ENCODE measurements at places on chromosomes 11 and 22. TPM values are rescaled to one million over a fixed set of nuclear protein-coding genes. Genes with fewer than 3 reads are reported as not detected.

The DNAJB7 gene
- total RNA-seq, result not detected

The CNIH2 gene
- total RNA-seq, result 0.63 TPM

The CDC42EP1 gene
- 68.5 TPM for total RNA-seq

The CECR2 gene
- 3.4 TPM for total RNA-seq

The SPDYC gene
- not detected for total RNA-seq

- DNase-seq, result peak; percentile 91
- H3K27me3 ChIP-seq, result no peaks in the 10 kb centered on the region
- no peaks in the 10 kb centered on the region for H3K36me3 ChIP-seq
- H3K4me3 ChIP-seq, result no peak overlapping the region
These were observed 26.3 kb upstream of the GNB1L start for GRCh38 chr22:19880786-19881569.

GRCh38 chr11:116790167-116791001 lies 1.3 kb downstream of the APOA5 start:
- peaks cover 6% of the 10 kb centered on the region for H3K36me3 ChIP-seq
- no peak for DNase-seq
- H3K4me3 ChIP-seq, result no peak overlapping the region

GRCh38 chr11:103949781-103950180 lies 86.7 kb upstream of the DDI1 start:
- no peak overlapping the region for H3K4me3 ChIP-seq
- no peak for DNase-seq
- H3K27me3 ChIP-seq, result no peaks in the 10 kb centered on the region
- no peaks in the 10 kb centered on the region for H3K36me3 ChIP-seq
- no peaks in the 10 kb centered on the region for H3K4me1 ChIP-seq
- no peak overlapping the region for H3K27ac ChIP-seq

DNA sequence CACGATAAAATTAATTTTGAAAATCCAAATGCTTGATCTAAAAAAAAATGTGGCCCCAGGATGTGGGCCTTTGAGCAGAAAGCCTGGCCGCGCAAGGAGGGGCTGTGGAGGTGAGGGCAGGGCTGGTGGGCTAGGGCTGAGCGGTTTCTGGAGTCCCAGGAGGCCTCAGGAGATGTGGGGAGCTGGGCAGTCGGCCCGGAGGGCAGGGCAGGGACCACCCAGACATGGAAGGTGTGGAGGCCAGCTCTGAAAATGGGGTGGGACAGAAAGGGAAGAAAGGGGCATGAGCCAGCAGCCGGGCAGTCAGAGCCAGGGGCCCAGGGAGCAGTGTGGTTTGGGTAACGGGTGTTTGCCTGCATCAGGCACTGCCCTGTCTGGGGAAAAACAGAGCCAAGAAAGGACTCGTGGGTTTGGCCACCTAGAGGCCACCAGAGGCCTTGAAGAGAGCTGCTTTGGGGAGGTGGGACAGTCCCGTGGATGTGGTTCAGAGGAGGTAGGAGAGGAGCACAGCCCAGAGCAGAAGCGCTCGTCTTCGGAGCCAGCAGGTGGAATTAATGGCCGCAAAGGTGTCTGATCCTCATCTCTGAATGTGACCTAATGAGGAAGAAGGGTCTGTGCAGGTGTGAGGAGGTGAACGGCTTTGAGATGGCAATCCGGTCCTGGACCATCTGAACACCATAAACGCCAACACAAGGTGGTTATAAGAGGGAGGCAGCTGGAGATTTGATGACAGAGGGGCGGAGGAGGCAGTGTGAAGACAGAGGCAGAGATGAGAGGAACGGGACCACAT lies 50.2 kb downstream of the IGF2 start:
- no peak overlapping the region for H3K27ac ChIP-seq
- H3K4me1 ChIP-seq, result no peaks in the 10 kb centered on the region
- DNase-seq, result no peak
- no peak overlapping the region for H3K4me3 ChIP-seq

GRCh38 chr11:77377734-77378133 lies 76.2 kb upstream of the GDPD4 start:
- DNase-seq, result no peak
- H3K27ac ChIP-seq, result no peak overlapping the region
- no peaks in the 10 kb centered on the region for H3K27me3 ChIP-seq
- no peaks in the 10 kb centered on the region for H3K36me3 ChIP-seq

- no peak for DNase-seq
- no peaks in the 10 kb centered on the region for H3K4me1 ChIP-seq
- H3K27me3 ChIP-seq, result no peaks in the 10 kb centered on the region
- no peaks in the 10 kb centered on the region for H3K36me3 ChIP-seq
- H3K4me3 ChIP-seq, result no peak overlapping the region
These were observed 126.9 kb downstream of the ARHGAP8 start for GRCh38 chr22:44879301-44879680.

GRCh38 chr22:18095101-18095805 lies 15.4 kb upstream of the TUBA8 start:
- H3K4me3 ChIP-seq, result no peak overlapping the region
- peaks cover 4% of the 10 kb centered on the region for H3K4me1 ChIP-seq
- H3K27ac ChIP-seq, result no peak overlapping the region
- no peaks in the 10 kb centered on the region for H3K27me3 ChIP-seq
- H3K36me3 ChIP-seq, result no peaks in the 10 kb centered on the region
- DNase-seq, result no peak

DNA sequence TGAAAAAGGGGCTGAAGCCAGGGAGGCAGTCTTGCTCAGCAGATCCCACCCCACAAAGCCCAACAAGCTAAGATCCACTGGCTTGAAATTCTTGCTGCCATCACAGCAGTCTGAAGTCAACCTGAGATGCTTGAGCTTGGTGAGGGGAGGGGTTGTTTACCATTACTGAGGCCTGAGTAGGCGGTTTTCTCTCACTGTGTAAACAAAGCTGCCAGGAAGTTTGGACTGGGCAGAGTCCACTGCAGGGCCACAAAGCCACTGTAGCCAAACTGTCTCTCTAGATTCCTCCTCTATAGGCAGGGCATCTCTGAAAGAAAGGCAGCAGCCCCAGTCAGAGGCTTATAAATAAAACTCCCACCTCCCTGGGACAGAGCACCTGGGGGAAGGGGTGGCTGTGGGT lies 746.1 kb upstream of the LRRC4C start:
- H3K27me3 ChIP-seq, result no peaks in the 10 kb centered on the region
- H3K4me3 ChIP-seq, result no peak overlapping the region
- no peaks in the 10 kb centered on the region for H3K4me1 ChIP-seq
- H3K27ac ChIP-seq, result no peak overlapping the region
- no peaks in the 10 kb centered on the region for H3K36me3 ChIP-seq

- peaks cover 23% of the 10 kb centered on the region for H3K4me1 ChIP-seq
- no peak overlapping the region for H3K4me3 ChIP-seq
- peak; percentile 74 for DNase-seq
- no peaks in the 10 kb centered on the region for H3K27me3 ChIP-seq
- no peaks in the 10 kb centered on the region for H3K36me3 ChIP-seq
These were observed 1.7 kb downstream of the AP5B1 start for GRCh38 chr11:65778901-65779668.

DNA sequence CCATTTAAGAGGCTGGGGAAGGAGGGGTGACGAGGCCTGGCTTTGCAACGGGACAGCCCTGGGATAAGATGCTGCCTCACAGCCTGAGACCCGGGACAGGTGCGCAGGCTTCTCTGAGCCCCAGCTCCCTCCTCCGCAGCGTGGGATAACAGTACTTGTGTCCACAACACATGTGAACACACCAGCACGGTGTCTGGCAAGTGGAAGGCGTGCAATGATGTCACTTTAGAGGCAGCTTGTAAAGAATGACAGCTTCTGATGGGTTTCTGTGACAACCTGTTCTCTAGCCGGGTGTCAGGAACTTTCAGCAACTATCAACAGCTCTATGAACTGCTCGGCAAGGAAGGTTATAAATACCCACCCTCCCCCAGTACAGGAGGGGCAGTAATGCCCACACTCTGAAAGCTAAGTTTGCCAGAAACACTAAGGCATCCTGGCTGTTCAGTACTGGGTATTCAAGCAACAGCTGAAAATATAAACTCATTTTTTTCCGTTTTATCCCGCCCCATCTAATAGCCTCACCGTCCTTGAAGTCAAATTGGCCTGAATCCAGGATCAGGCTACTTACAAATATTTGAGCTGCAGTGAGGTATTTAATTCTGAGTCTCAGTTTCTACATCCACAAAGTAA lies 59.7 kb downstream of the MYH9 start:
- H3K4me1 ChIP-seq, result peaks cover 97% of the 10 kb centered on the region
- no peak for DNase-seq
- H3K27me3 ChIP-seq, result no peaks in the 10 kb centered on the region
- H3K36me3 ChIP-seq, result peaks cover 44% of the 10 kb centered on the region

DNA sequence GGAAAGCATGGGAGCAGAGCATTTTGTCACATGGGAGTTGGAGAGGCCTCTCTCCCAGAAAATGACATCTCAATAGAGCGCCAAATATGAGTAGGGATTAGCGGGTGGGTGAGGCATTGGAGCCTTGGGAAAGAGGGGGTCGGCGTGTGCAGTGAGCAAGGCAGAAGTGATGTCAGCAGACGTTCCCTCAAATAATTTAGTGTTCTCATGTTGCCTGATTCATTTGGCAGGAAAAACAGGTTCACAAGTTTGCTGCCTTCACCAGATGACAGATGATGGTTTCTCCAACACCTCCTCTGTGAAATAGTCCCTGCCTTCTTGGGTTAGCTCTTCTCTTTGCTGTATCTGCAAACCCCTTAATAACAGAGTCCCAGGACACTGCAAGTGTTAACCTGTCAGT lies 118.5 kb upstream of the ARHGAP20 start:
- no peak overlapping the region for H3K4me3 ChIP-seq
- no peak for DNase-seq
- no peaks in the 10 kb centered on the region for H3K27me3 ChIP-seq

DNA sequence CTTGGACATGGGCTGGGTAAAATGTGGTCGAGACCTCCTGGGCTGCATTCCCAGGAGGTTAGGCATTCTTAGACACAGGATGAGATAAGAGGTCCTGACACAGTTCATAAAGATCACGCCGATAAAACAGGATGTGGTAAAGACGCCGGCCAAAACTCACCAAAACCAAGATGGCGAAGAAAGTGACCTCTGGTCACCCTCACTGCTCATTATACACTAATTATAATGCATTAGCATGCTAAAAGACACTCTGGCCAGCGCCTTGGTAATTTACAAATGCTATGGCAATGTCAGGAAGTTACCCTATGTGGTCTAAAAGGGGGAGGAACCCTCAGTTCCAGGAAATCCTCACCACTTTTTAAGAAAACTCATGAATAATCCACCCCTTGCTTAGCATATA lies 983.3 kb downstream of the OPCML start:
- DNase-seq, result no peak
- H3K27me3 ChIP-seq, result no peaks in the 10 kb centered on the region
- no peak overlapping the region for H3K27ac ChIP-seq
- no peak overlapping the region for H3K4me3 ChIP-seq
- no peaks in the 10 kb centered on the region for H3K4me1 ChIP-seq

GRCh38 chr11:1377231-1377780 lies 12.4 kb upstream of the BRSK2 start:
- no peak overlapping the region for H3K4me3 ChIP-seq
- H3K27me3 ChIP-seq, result no peaks in the 10 kb centered on the region
- H3K27ac ChIP-seq, result no peak overlapping the region
- no peak for DNase-seq
- no peaks in the 10 kb centered on the region for H3K4me1 ChIP-seq

DNA sequence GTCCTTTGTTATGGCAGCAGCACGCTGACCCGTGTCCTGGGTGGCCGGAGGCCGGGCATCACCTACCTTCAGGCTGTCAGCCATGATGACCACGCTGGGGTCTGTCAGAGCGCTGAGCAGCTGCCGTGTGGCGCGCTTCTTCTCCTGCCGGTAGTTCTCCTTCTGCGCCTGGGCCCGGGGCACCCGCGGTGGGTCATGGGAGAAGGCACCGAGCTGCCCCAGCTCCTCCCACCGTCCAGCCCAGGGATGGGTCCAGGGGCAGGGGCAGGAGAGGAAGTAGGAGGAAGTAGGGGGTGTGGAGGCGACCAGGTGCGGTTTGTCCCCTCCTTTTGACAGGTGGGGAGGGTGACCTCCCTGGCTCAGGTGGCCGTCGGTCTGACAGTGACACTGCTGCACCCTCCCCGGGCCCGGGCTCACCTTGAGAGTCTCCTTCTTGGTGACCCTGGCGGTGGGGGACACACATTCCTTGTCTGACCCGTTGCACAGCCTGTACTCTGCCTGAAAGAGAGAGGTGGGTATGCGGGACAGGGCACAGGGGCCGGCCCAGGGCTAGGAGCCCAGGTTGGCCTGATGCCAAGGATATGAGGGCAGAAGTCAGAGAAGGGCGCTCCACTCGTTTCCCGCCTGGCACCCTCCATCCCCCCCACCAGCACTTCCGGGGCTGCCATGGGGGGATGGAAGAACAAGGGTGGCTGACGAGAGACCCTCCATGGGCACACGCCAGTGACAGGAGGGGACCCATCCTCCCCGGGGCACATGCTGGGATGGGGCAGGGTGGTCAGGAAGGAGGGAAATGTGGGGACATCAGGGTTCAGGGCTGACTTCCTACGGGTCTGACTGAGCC lies 43.0 kb downstream of the OSBPL5 start:
- no peak for DNase-seq
- H3K36me3 ChIP-seq, result peaks cover 4% of the 10 kb centered on the region
- H3K4me1 ChIP-seq, result no peaks in the 10 kb centered on the region
- H3K27me3 ChIP-seq, result no peaks in the 10 kb centered on the region
- H3K4me3 ChIP-seq, result no peak overlapping the region

DNA sequence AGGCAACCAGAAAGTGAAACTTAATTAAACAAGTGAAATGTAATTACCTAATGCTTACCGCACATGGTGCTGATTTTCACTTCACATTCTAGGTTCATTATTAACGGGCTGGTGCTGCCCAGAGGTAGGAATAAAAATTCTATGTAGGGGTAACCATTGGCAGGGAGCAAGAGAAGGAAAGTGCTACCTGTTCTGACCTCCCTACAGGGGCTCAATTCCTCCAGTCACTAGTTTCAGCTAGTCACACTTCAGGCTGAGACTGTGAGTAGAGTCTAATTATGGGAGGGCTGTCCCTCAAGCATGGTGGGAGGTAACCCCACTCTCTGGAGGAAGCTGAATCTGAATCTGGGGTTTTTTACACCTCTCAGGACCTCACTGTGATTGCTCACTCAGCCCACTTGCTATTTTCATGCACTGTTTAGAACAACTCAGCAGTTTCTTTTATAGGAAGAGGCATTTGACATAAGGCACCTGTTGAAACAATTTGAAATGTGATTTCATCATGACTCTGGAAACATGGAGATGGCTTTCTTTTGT lies 75.4 kb downstream of the MAML2 start:
- no peaks in the 10 kb centered on the region for H3K36me3 ChIP-seq
- peak overlapping the region; percentile 87 for H3K27ac ChIP-seq
- H3K4me1 ChIP-seq, result peaks cover 19% of the 10 kb centered on the region
- no peaks in the 10 kb centered on the region for H3K27me3 ChIP-seq

GRCh38 chr11:83292709-83293456 lies 6.7 kb upstream of the CCDC90B start:
- no peak overlapping the region for H3K4me3 ChIP-seq
- no peaks in the 10 kb centered on the region for H3K36me3 ChIP-seq
- no peaks in the 10 kb centered on the region for H3K4me1 ChIP-seq
- peak; percentile 58 for DNase-seq
- H3K27me3 ChIP-seq, result no peaks in the 10 kb centered on the region

DNA sequence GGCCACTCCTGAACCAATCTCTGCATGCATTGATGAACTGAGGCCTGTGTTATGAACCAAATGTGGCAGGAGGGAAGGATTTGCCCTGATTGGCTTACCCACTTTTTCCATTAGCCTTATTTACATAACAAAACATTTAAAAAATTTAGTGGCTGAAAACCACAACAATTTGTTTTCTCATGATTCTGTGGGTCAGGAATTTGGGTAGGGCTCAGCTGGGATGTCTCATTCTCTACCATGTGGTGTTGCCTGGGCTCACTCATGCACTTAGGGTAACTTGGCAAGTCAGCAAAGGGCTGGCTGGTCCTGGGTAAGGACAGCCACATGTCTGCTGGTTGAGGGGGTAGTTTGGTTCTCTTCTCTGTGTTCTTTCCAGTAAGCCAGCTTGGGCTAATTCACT lies 35.1 kb upstream of the CYP2R1 start:
- no peak for DNase-seq
- H3K27ac ChIP-seq, result no peak overlapping the region
- H3K4me3 ChIP-seq, result no peak overlapping the region
- no peaks in the 10 kb centered on the region for H3K27me3 ChIP-seq

Data from kidney (tissue), 22 donors.